CD8-positive, alpha-beta memory T cell (primary cell): ENCODE measurements at places on chromosomes 2 and 18. TPM values are rescaled to one million over a fixed set of nuclear protein-coding genes. Genes with fewer than 3 reads are reported as not detected.

DNAJC5G gene
- total RNA-seq: not detected

ITGB6 gene
- total RNA-seq: not detected

CNDP2 gene
- 213 TPM for total RNA-seq

GRCh38 chr18:70376914-70377258 is 88.0 kb downstream of the SOCS6 start:
- no peaks in the 10 kb centered on the region for H3K27me3 ChIP-seq
- H3K36me3 ChIP-seq: no peaks in the 10 kb centered on the region
- H3K27ac ChIP-seq: no peak overlapping the region
- no peak overlapping the region for H3K4me3 ChIP-seq
- no peak for DNase-seq

GRCh38 chr2:218041302-218042168 is 27.5 kb upstream of the RUFY4 start:
- no peaks in the 10 kb centered on the region for H3K4me1 ChIP-seq
- no peaks in the 10 kb centered on the region for H3K27me3 ChIP-seq
- no peak overlapping the region for H3K27ac ChIP-seq
- no peak for DNase-seq
- H3K4me3 ChIP-seq: no peak overlapping the region
- H3K36me3 ChIP-seq: no peaks in the 10 kb centered on the region

DNA sequence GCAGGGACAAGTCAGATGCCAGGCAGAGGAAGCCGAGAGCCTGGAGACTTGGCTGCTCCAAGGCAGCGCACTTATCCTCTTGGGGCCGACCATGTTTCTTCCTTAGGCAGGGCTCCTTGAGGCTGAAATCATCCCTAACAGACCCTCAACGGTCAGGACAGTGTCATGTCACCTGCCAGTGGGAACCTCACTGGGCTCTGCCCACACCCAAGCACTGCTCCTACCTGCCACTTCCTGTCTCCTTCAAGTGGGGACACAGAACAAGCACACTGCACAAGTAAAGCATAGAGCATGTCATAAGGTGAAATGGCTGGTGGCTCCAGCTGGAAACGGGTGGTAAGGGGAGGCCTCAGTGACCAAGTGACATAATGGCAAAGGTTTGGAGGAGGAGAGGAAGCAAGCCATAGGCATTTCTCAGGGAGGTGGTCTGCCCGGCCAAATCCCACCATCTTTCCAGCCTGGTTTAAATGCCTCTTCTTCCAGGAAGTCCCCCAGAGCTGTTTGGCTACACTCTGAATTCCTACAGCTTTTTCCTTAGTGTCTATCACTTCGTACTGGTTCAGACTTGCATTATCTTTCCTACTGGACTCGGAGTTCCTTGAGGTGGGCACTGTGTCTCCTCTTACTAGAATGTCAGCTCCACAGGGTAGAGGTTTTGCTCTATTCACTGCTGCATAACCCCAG is 7.3 kb upstream of the ATOH8 start:
- no peak overlapping the region for H3K27ac ChIP-seq
- DNase-seq: no peak
- H3K27me3 ChIP-seq: peaks cover 34% of the 10 kb centered on the region
- H3K36me3 ChIP-seq: no peaks in the 10 kb centered on the region
- no peaks in the 10 kb centered on the region for H3K4me1 ChIP-seq
- H3K4me3 ChIP-seq: no peak overlapping the region

DNA sequence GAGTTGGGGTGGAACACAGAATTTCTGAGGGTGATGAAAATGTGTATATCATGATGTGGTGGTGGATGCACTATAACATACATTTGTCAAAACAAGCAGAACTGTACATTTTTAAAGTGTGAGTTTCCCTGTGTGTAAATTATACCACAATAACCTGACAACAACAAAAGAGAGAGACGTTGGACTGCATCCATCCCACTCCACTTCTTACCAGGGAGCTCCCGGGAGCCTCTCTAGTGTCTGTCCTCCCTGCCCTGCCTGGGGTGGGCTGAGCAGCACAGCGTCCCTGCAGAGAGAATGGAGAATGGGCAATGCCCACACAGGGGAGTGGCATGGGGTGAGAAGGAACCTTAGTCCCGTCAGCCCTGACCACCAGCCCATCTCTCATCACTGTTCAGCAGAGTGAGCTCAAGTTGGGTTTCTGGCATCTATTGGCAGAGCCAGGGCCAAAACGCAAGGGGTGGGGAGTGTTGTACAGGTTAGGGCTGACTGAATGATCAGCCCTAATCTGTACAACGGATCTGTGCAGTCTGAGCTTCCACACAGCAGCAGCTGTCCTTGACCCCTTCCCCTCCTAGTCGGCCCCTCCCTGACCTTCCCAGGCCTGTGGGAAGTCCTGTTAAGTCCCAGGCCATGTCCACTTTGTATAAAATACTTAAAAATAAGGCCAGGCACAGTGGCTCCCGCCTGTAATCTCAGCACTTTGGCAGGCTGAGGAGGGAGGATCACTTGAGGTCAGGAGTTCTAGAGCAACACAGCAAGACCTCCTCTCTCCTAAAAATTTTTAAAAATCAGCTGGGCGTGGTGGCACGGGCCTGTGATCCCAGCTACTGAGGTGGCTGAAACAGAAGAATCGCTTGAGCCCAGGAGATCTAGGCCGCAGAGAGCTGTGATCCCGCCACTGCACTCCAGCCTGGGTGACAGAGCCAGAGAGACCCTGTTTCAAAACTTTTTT is 3.3 kb upstream of the PROC start:
- peaks cover 19% of the 10 kb centered on the region for H3K4me1 ChIP-seq
- no peaks in the 10 kb centered on the region for H3K36me3 ChIP-seq
- no peak overlapping the region for H3K4me3 ChIP-seq
- no peaks in the 10 kb centered on the region for H3K27me3 ChIP-seq

- no peaks in the 10 kb centered on the region for H3K27me3 ChIP-seq
- no peak overlapping the region for H3K4me3 ChIP-seq
- H3K36me3 ChIP-seq: no peaks in the 10 kb centered on the region
- H3K4me1 ChIP-seq: no peaks in the 10 kb centered on the region
- no peak for DNase-seq
Measured at GRCh38 chr2:5535301-5535700, 156.9 kb upstream of the SOX11 start.

- no peaks in the 10 kb centered on the region for H3K36me3 ChIP-seq
- H3K4me3 ChIP-seq: no peak overlapping the region
- peaks cover 6% of the 10 kb centered on the region for H3K4me1 ChIP-seq
- no peak overlapping the region for H3K27ac ChIP-seq
- no peaks in the 10 kb centered on the region for H3K27me3 ChIP-seq
- DNase-seq: no peak
Measured at GRCh38 chr2:237574894-237575868, 8.8 kb downstream of the PRLH start.

- DNase-seq: no peak
- H3K4me3 ChIP-seq: peak overlapping the region; percentile 5
- no peaks in the 10 kb centered on the region for H3K36me3 ChIP-seq
- H3K4me1 ChIP-seq: peaks cover 79% of the 10 kb centered on the region
Measured at GRCh38 chr2:189302274-189302948, 122.8 kb upstream of the COL5A2 start.

DNA sequence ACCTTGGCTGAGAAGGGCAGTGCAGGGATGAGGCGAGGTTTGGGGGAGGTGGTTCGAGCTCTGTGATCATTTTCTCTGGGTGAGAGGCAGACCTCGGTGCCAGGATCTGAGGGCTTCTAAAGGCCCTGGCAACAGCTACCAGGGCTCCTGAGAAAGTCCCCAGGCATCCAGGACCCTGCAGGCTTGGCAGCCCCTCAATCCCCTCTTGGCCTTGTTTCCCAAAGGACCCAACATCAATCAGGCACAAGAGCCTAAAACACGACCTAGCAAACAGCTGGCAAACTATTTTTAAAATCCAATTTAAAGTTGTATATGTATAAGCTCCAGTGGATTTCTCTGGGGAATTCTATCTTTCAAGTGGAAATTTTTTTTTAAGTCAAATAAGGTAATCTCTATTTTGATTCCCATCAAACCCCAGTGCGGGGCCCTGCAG is 15.0 kb upstream of the MAT2A start:
- no peaks in the 10 kb centered on the region for H3K36me3 ChIP-seq
- peak overlapping the region; percentile 24 for H3K27ac ChIP-seq
- no peaks in the 10 kb centered on the region for H3K27me3 ChIP-seq
